ENCODE measurements at places on chromosomes 12 and 14.

DNA sequence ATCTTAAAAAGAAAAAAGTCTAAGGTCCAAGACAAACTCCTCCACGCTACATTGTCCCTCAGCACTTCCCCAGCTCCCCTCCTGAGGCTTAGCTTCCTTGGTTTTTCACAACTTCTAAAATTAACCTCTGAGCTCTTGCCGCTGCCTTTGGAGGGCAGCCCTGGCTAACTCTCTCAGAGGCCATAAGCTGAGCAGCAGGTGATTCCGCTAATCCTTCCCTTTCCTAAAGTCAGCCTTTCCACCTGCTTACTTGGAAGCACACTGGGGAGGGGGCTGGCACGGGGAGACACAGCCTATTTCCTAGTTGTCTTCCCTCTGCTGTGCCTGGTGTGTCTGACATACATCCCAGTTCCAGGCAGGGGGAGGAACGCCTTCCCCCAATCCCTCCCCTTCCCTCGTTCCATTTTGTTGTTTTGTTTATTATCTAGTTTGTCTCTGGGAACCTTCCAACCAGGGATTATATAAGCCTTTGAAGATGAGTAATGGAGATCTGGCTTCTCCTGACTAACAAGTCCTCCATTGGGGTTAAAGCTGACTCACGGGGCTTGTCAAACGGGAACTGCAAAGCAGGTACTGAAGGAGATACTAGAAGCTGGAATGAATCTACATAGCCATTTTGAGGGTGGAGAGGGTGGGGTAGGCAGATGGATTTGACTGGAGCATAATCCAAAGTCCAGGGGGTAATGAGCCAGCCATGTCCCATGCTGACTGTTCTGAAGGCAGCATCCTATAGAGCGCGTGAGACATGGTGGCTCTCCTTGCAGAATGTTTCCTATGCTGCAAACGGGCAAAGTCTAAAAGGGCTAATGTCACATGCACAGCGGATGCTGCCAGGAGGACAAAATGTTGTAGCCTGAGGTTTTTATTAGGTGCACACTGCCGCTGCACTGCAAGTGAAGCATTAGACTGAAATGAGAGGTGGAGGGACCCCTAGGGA is 230.8 kb downstream of the FOXN3 start:
- DNase-seq, result no peak

DNA sequence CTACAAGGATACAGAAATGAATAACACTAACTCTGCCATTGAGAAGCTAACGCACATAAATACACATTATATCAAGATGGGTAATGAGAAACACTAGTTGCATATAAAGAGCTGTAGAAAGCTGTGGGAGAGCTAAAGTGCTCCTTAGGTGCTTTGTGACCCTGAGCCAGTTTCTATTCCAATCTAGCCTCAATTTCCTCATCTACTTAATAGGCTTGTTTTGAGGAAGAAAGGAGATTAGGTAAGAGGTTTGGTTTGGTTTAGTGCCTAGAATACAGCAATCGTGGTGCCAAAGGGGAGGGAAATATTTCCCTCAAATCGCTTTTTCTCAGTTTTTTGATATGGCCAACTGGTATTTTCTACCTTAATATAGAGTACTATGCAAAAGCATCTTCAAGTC is 994 bp downstream of the SRP54 start:
- DNase-seq, result no peak

DNA sequence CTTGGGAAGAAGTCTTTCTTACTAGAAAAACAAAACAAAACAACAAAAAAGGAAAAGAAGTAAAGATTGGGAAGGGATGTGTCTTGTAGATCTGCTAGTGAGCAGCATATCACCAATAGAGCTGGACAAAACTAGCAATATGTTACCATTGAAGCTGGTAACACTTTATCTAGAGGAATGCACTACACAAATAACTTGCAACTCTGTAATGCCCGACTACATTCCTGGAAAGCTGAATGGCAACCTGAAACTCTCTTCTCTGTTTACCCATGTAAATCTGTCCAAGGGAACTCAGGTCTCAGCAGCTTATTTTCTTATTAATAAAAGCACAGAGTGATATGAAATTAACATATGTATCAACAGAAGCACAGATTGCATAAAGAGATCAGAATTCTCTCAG is 624.4 kb downstream of the KCNH5 start:
- no peak for DNase-seq

DNA sequence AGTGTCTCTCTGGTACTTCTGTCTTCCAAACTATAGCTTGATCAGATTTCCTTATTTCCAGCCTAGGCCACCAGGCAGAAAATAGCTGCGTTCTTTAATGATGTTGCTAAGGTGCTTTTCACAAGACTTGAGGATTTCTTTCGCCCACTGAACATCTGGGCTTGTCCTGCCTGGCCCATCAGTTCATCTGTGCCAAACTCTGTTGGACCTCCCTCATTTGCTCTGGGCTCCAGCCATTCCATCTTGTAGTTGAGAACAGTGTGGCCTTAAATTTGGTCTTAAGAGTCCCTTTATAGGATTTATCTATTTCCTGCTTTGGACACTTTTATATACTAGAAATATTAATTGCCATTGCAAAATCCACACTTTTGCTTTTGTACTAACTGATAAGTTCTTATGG is 109.6 kb downstream of the TTLL5 start:
- no peak for DNase-seq

GRCh38 chr14:21373980-21374379 is 9.8 kb downstream of the SUPT16H start:
- no peak for DNase-seq

- no peak for DNase-seq
Observed at GRCh38 chr14:36845356-36846012, 183.8 kb downstream of the PAX9 start.

DNA sequence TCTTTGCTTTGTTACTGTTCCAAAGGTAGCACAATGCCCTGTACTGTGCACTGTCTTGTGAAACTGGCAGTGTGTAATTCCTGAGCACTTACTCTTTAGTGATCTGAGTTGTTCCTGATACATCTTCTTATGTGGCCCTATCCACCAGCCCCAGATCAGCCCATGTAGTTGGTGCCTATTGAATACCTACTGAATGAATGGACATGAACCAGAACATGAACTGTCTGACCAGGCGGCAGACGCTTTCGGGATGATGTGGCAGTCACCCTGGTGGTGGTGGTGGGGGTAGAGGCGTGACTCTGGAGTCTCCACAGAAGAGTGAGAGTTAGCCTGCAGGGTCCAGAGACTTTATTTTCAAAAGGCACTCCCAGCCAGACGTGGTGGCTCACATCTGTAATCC is 46.6 kb upstream of the PAPOLA start:
- DNase-seq, result no peak

DNA sequence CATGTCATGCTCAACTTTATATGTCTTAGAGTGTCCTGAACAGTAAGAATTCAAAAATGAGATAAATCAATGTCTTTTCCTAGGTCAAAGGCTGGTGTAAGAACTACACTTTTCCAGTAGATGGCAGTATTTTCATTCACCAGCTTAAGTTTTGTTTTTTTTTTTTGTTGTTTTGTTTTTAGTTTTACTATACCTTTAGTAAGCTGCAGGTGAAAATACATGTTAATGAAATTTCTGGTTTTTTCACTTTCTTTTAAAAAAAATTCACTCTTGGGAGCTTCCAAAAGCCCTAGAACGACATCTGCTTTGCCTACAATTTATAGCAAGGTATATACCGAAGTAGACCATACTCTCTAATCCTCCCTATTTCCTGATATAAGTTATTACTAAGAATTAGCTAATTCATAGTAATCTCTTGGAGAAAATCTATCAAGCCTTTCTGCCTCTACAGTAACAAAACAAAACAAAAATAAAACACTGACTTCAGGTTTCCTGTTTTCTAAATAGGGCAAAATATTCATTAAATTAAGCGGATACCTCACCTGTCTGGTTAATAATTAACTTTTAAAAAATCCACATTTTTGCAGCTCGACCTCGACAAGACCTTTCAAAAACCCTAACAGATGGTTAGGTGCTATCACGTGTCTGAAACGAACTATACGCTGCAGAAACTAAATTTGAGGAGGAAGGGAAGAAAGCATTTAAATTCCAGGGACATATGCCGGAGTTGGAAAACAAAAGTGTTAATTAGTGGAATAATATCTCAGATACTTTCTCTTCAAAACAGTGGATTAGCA is 2.7 kb upstream of the SAMD4A start:
- no peak for DNase-seq

GRCh38 chr12:76417116-76417515 is 68.9 kb upstream of the BBS10 start:
- no peak for DNase-seq

- DNase-seq, result no peak
Observed at GRCh38 chr12:91952916-91953315, 192.7 kb downstream of the BTG1 start.

- no peak for DNase-seq
Observed at GRCh38 chr12:13900718-13901117, 80.7 kb downstream of the GRIN2B start.

- DNase-seq, result no peak
Observed at GRCh38 chr14:68964300-68965093, 14.6 kb downstream of the ACTN1 start.

- DNase-seq, result no peak
Observed at GRCh38 chr12:25052914-25053211, 104.0 kb upstream of the BCAT1 start.

GRCh38 chr12:6373022-6373787 is 2.2 kb downstream of the SCNN1A start:
- DNase-seq, result no peak

DNA sequence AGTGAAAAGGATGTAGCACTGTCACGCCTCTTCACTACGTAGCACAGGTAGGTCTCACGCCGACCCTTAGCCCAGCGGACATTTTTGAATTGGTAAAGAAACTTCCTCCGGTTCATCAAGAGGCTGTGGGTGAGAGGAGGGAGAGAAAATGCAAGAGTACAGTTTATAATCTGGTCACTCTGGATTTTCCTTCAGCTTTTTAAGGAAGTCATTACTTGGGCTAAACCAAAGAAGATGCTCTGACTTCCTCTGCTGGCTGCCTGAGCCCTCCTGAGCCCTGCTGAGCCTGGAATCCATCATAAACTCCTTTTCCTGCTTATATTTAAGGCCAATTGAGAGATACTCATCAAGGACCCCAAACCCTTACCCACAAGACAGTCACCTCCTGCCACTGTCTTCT is 5.8 kb downstream of the AICDA start:
- no peak for DNase-seq

DNA sequence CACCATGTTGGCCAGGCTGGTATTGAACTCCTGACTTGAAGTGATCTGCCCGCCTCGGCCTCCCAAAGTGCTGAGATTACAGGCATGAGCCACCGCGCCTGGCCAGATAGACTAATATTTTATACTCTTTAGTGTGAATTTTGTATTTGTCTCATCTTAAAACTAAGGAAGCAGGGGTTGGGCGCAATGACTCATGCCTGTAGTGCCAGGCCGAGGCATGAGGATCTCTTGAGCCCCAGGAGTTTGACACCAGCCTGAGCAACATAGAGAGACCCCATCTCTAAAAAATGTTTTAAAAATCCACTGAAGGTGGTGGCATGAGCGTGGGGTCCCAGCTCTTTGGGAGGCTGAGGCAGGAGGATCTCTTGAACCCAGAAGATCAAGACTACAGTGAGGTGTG is 9.0 kb downstream of the DYNC1H1 start:
- DNase-seq, result no peak

DNA sequence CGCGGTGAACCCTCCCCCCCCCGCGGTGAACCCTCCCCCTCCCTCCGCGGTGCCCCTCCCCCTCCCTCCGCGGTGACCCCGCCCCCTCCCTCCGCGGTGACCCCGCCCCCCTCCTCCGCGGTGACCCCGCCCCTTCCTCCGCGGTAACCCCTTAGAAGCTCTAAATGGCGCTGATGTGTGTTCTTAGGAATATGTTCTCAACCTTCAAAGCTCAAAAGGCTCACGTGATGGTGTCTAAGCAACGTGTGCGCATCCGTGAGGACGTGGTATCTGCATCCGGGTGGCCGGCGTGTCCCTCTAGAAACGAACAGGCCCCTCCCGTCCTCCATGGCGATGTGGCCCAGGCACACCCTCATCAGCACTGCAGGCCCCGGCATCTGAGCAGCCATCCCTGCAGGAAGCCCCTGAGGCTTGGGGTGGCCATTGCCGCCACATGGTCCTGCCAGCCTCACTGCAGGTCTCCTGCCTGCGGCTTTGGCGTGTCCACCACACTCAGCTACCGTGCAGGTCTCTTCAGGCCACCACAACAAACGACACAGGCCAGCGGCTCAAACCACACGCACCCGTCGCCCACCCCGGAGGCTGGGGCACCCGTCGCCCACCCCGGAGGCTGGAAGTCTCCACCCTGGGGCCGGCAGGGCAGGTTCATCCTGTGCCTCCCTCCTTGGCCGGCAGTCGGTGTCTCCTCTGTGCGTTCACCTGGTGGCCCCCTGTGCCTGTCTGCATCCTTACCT is 14.5 kb upstream of the FBRSL1 start:
- no peak for DNase-seq

DNA sequence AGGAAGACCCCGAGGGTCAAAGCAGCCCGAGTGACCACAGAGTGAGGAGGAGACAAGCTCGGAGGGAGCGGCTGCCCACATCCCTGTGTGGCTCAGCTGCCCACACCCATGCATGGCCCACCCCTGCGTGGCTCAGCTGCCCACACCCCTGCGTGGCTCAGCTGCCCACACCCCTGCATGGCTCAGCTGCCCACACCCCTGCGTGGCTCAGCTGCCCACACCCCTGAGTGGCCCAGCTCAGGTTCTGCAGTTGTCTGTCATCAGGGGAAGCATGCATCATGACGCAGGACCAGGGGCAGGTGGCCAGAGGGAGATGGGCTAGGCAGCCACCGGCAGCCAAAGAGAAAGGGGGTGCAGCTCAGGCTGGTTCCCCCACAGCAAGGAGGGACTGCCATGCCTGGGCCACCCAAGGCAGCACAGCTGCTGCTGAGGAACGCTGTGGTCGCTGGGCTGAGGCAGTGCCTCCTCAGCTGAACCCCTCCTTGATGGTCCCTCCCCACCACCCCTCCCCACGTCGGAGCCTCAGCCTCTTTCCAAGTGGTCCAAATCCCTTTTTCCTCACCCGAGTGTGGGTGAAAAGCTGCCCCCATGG is 33.3 kb upstream of the NUDT14 start:
- no peak for DNase-seq

DNA sequence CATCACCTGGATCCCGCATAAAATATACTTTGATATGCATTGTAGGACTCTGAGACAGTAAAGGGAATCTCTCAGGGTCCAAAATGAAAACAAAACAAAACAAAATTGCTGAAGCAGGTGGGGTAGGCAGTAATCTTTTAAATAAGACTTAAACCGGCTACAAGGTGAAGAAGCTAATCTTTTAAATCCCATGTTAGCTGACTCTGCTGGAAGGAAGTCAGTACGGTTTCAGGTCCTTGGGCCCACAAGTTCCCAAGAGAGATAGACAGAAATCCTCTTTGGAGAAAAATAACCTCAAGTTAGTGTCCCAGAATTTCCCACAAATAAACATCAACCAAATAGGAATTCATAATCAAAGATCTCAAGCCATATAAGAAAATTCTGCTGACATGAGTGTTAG is 5.0 kb upstream of the EPS8 start:
- DNase-seq, result no peak

GRCh38 chr12:106605254-106605653 is 22.4 kb downstream of the RFX4 start:
- DNase-seq, result no peak

GRCh38 chr12:106851306-106851705 is 76.8 kb downstream of the RIC8B start:
- DNase-seq, result no peak

Data from right forelimb (tissue), 1 donor.